ENCODE measurements at places on chromosomes 3 and 15.

DNA sequence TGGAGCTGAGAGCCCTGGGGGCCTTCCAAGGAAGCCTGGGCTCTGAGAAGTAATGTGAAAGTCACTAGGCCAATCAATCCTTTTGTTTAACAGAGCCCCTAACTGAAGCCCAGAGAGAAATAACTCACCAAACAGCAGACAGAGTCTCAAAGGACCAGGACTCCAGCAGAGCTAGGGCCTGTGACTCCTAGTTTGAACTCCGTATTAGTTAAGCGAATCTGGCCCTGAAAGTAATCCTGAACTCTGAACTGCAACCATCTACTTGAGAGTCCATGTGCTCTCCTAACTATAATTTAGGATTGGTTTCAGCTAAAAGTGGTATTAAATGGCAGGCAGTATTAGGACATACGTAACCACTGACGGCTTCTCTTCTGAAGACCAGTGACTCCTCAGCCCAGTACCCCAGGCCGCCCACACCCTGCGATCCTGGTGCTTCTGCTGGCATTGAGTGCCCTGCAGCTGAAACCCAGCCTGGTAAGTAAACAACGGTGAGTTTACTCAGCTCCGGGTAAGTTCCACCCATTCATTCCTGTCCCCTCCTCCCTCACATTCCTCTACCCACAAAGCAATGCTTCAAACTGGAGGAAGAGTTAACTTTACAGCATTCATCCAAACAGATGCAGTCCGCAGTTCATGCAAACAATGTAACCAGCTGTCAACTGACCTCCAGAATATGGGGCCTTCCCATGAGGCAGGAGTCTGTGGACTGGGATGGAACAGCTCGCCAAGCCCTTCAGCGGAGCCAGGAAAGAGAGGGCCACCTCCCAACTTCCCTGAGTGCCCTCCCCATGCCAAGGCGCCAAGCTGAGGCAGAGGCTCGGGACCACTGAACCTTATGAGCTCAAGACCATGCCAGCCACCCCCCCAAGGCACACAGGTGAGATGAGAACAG is 7.3 kb downstream of the MYO5C start:
- DNase-seq: no peak

- DNase-seq: no peak
Measured at GRCh38 chr3:10377148-10377725, 56.3 kb upstream of the SEC13 start.

GRCh38 chr15:101633356-101633755 is 18.8 kb downstream of the TM2D3 start:
- DNase-seq: no peak

DNA sequence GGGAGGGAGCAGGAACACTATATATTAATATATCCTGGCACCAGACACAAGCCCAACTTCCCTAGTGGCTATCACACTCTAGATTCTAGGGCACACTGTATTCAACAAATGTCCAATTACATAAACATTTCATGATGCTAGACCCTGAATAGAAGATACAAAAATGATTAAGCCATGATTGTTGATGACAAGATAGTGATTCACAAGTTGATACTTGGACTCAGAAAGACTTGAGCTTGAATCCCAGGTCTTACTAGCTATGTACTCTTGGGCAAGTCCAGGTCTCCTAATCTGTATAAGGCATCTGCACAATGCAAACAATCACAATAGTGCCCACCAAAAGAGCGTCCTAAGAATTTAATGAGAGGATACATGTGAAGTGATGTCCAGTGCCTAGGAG is 10.0 kb upstream of the SNTN start:
- DNase-seq: no peak

DNA sequence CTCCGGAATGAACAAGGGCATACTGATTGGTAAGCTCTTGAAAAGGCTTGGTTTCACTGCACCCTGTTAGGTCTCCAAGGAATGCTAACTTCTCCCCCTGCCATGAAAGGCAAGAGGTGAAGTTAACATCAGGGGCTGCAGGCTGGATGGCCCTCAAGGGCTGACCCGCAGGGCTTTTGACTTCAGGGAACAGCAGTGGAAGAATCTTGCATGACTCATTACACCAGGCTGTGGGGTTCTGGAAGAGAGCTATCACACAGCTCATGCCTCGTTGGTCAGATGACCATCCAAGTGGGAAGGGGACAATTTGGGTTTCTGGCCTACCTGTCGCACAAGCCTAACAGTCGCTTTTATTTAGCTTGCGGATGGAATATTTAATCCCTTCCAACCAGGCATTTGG is 23.6 kb upstream of the ATG7 start:
- no peak for DNase-seq

- no peak for DNase-seq
Measured at GRCh38 chr15:61025781-61026180, 203.3 kb downstream of the RORA start.

DNA sequence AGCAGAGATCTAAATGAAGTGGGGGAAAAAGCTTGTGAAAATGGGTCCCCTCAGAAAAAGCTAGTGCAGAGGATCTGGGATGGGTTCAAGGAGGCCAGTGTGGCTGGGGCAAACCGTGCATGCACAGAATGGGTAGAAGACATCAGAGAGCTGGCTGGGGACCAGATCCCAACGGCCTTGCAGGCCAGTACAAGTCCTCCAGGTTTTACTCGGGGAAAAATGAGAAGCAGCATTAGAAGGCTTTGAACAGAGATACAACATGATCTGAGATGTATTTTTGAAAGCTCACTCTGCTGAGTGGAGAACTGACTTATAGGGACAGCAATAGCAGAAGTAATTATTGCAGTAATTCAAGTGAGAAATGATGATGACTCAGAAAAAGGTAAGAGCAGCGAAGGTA is 114.5 kb downstream of the HERC1 start:
- no peak for DNase-seq

DNA sequence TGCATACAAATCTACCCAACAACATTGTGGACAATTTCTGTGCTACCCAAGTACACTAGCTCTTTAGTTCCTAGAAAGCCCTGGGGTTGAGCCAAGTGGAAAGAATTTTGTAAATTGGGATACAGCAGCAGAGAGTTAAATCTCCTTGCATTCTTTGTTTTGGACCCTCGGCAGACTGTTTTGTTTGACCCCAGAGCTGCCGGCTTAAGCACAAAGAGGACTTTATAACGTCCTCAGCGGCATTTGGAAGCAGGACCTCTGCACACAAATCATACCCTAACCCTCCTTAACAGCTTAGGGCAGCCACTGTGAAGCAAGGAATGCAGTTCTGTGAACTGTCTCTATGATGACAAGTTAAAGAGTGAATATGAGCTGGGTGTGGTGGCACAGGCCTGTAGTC is 415.3 kb downstream of the CNTN4 start:
- DNase-seq: no peak

DNA sequence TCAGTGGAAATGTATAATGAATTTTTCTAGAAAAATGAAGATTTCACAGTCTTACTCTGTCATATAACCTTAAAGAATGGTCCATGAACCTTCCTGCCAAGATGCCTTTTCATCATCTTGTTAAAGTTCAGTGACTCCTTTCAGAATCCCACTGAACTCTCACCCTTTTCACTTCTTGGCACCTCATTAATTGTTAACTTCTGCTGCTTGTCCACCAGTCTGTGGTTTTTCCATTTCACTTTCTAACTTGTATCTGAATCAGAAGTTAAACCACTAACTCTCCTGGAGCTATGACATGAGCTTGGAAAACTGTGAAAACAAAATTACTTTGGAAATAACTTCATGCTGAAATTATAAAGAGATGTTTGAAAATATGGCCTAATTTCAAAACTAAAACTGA is 281.2 kb upstream of the ALCAM start:
- DNase-seq: no peak

DNA sequence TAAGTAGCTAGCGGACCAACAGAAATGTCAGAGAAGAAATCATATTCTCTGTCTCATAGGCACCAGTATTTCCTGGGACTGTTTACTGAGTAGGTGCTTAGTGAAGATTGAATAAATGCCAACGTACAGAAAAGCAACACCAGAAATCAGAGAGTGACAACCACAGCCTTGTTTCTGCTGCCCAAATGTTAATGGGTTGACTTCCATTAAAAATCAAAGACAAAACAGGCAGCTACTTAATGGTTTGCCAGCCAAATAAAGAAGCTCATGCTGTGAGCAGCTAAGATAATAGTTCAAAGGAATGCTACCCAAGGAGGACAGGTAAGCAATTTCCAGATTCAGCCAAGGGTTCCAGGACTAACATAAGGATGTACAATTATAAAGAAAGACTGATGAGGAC is 270.7 kb downstream of the THSD4 start:
- no peak for DNase-seq

DNA sequence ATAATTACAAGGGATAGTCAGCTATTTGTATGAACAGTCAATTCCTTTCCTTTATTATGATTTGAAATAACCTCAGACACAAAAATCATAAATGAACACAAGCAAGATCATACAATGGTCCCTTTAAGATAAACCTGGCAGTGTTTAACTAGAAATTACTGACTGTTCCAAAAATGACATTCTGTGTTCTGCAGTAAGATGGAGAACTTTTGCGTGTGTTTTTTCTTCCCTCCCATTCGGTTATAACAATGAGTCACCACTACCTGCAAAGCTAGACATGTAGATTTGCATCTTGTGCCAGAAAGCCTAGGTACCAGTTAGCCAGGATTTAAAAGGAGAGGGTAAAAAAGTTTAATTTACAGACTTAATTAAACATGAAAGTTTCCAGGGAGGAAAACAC is 248.2 kb upstream of the ADAMTS9 start:
- DNase-seq: no peak

GRCh38 chr3:149969110-149969939 is 1.4 kb downstream of the PFN2 start:
- DNase-seq: no peak

GRCh38 chr15:65778269-65778668 is 13.8 kb downstream of the DENND4A start:
- no peak for DNase-seq

GRCh38 chr3:197507081-197507480 is 48.7 kb downstream of the BDH1 start:
- no peak for DNase-seq

DNA sequence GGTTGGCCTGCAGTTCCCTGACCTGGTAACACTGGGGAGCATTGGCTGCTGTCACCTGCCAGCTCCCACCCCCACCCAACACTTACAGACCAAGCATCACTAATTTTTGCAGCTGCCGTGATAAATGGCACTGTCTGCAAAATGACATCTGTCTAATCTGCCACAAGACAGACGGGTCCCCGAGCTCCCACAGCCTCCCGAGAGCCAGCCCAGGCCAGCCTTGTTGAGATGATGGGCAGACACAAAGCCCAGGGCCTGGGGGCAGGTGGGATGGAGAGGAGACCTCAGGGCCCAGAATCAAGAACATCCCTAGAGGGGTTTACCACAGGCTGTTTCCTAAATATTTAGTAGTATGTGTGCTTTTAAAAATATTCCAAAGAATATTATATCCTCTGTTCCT is 203.4 kb downstream of the TBC1D2B start:
- DNase-seq: no peak

DNA sequence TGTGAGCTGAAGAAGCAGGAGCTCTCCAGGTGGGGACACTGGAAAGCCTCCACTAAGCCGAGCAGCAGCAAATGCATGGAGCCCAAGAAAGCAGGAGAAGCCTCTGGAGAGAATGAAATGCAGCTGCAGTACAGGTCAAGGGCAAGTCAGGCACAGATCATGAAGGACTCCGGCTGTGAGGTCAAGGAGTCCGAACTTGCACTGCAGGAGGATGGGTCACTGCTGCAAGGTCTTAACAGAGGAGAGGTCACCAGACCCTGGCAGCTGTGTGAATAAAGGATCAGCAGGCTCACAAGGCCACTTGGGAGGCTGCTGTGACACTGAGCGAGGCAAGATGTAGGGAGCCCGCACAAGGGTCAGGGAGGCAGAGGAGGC is 24.7 kb upstream of the SLC41A3 start:
- DNase-seq: no peak

GRCh38 chr15:89797678-89798201 is 16.9 kb downstream of the ANPEP start:
- no peak for DNase-seq

- DNase-seq: no peak
Measured at GRCh38 chr3:15262021-15262420, 56.0 kb downstream of the CAPN7 start.

DNA sequence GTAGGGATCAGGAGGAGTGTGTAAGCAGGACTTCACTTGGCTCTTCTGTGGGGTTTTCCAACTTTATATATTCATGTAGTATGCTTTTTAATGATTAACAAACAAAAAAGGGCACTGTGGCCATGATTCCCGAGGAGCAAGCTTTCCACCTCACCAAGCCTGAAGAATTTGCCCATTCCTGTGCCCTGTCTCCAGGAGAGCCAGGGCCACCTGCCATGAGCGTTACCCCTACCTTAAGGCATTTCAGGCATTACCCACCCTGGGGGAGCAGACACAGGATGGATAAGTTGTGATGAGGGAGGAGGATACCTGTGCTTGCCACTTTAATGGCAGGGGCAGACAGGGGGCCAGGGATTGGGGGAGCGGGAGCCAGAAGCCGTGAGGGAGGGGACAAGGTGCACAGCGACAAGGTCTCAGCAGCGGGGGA is 3.0 kb downstream of the TRPM1 start:
- DNase-seq: no peak

- no peak for DNase-seq
Measured at GRCh38 chr3:141057946-141058800, 7.0 kb downstream of the SPSB4 start.

- DNase-seq: no peak
Measured at GRCh38 chr3:10702961-10703740, 112.9 kb upstream of the SLC6A11 start.

DNA sequence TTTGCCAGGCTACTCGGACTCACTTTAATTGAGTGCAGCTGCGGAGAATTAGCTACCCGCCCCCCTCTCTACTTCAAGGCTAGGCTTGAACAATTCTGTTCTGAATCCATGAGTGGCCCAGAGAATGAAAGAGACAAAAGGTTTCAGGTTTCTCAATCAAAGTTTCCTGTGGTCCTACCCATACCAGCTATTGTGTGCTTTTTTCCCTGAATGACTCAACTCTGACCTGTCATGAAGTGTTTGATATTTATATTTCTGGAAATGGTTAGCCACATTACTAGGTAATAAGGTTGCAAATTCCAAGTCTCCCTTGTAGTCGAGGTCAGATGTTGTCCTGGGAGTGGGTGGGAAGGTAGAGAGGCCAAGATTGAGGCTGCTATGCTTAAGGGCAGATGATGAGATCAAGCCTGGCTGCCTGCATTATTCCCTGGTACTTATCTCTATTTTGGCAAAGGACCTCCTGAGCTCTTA is 392.7 kb upstream of the TBL1XR1 start:
- no peak for DNase-seq

Data from stimulated activated CD4-positive, alpha-beta T cell treated with anti-CD3 and anti-CD28 coated beads, Interleukin-1b, Interleukin-23, amount 100 ng/mL, for 1 hour (primary cell).